RPMI7951 (cell line): ENCODE measurements at places on chromosomes 7 and 10. TPM values are rescaled to one million over a fixed set of nuclear protein-coding genes. Genes with fewer than 3 reads are reported as not detected.

Gene VAX1
- total RNA-seq, result not detected in 2 replicates

DNA sequence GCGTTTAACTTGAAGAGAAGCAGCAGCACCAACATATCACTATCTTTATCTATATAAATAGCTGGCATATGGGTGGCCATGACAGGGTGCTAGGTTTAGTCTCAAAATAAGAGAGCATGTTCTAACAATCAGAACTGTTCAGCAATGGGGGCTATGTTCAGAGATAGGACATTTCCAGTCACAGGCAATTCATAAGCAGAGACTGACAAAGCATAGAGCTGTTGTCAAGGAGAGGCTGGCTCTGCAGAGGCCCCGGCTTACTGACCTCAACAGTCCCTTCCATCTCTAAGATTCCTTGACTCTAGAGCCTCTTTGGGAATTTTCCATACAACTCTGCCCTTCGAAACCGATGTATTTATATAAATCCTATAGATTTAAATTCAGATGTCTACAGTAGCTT is 17.2 kb downstream of the ANK3 start:
- DNase-seq, result no peak

DNA sequence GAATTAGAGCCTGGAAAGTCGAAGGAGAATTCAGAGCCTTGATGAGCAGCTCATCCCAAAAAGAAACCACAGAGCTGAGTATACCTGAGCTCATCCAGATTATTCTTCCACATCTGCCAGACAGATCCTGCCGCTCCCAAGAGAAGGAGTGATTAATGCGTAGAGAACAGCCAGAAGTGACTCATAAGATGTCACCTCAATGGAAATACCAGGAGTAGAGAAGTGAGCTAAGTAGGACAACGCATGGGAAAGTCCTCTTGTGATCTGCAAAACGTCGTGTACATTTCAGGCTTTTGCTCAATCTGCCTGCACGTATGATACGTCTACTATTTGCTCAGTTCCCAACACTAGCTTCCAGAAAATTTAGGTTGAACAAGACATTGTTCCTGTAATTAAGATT is 230.5 kb upstream of the AUTS2 start:
- peak; percentile 50 for DNase-seq

Gene HOXA7
- 16.4 and 19.7 TPM in 2 replicates for total RNA-seq

Gene ARHGAP22
- total RNA-seq, result 20.7 and 31.0 TPM in 2 replicates

Gene ZC3HAV1L
- total RNA-seq, result 11.4 and 15.8 TPM in 2 replicates

Gene TFPI2
- total RNA-seq, result 229 and 267 TPM in 2 replicates
